ENCODE measurements at places on chromosomes 5 and 9. TPM values are rescaled to one million over a fixed set of nuclear protein-coding genes. Genes with fewer than 3 reads are reported as not detected.

The MYOZ3 gene
- total RNA-seq: 0.47 TPM

The MAMDC4 gene
- total RNA-seq: 1.1 TPM

The IFNA2 gene
- not detected for total RNA-seq

The AK3 gene
- 75.3 TPM for total RNA-seq

The ZNF462 gene
- total RNA-seq: 14.0 TPM

The SAXO1 gene
- total RNA-seq: 0.09 TPM

The PDE6A gene
- total RNA-seq: not detected

The FGF18 gene
- under 0.01 TPM for total RNA-seq

All from bronchial smooth muscle cell (primary cell).